ENCODE measurements at places on chromosomes 12 and 14.

GRCh38 chr14:104086661-104087461 is 1.4 kb downstream of the ASPG start:
- no peak for DNase-seq

GRCh38 chr12:50214018-50214417 is 46.8 kb upstream of the CERS5 start:
- DNase-seq = no peak

- no peak for DNase-seq
Measured at GRCh38 chr14:95150910-95151309, 6.4 kb downstream of the DICER1 start.

DNA sequence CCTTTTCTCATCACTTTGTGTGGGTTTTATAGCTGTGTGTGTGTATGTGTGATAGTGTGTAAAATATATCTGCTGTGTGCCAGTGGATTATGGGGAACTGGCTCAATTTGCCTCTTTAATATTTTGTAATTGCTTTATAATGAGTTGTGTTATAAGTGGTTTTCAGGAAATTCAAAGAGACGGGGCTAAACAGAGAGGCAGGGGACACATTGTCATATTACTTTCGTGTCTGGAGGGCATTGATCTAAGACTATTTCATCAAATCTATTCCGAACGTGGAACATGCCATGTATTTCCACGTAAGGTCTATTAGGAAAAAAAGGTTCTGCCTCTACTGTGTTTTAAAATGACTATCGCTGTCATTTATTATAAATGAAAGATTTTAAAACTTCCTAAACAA is 793.2 kb upstream of the TMEM132C start:
- no peak for DNase-seq

- DNase-seq = peak; percentile 99
Measured at GRCh38 chr12:108696111-108696995, 35.0 kb downstream of the CORO1C start.

DNA sequence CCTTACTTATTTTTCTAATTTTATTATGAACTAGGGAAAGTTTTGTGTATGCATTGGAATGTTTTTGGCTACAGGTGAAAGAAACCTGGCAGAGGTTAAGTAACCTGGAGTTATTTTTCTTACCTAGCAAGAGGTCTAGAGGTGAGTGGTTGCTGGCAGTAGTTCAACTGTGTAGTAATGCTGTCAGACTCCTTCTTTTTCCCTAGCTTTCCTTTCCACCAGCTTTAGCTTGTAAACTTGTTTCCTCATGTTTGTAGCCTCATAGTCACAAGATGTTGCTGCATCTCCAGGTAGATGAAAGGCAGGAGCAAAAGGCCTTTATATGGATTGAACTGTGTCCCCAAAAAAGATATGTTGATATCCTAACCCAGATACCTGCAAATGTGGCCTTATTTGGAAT is 105.1 kb upstream of the AMIGO2 start:
- DNase-seq = peak; percentile 91

All from renal cortical epithelial cell (primary cell).